ENCODE measurements at places on chromosomes 16 and 17. TPM values are rescaled to one million over a fixed set of nuclear protein-coding genes. Genes with fewer than 3 reads are reported as not detected.

DNA sequence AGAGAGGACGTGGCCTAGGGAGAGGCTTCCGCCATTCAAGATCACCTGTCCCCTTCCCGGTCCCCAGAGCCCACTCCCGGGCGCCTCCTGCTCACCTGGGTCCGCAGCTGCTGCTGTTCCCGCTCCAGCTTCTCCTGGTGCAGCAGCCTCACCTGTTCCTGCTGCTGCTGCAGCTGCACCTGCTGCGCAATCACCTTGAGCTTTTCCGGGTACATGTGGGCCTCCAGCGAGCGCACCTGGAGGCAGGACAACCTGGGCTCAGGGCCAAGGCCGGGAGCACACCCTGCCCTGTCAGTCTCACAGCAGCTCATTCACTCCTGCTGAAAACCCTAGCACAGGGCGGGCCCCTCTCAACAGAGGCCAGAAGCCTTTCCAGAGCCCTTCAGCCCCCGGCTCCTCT is 12.5 kb downstream of the TFAP4 start:
- no peak for DNase-seq

- DNase-seq = no peak
Measured at GRCh38 chr16:49274591-49274990, 7.0 kb downstream of the CBLN1 start.

GRCh38 chr16:19196871-19197270 is 28.8 kb downstream of the SYT17 start:
- DNase-seq = no peak

- DNase-seq = no peak
Measured at GRCh38 chr16:89297156-89297874, 79.8 kb downstream of the ZNF778 start.

DNA sequence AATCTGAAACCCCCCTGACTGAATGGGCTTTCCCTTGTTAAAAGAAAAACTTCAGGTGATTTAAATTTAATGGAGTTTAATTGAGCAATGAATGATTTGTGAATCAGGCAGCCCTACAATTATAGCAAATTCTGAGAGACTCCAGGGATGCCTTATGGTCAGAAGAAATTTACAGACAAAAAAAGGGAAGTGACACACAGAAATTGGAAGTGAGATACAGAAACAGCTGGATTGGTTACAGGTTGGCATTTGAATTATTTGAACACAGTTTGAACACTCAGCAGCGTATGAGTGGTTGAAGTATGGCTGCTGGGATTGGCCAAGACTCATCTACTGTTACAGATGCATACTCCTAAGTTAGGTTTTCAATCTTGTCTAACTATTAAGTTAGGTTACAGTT is 19.0 kb upstream of the CPHXL start:
- no peak for DNase-seq

DNA sequence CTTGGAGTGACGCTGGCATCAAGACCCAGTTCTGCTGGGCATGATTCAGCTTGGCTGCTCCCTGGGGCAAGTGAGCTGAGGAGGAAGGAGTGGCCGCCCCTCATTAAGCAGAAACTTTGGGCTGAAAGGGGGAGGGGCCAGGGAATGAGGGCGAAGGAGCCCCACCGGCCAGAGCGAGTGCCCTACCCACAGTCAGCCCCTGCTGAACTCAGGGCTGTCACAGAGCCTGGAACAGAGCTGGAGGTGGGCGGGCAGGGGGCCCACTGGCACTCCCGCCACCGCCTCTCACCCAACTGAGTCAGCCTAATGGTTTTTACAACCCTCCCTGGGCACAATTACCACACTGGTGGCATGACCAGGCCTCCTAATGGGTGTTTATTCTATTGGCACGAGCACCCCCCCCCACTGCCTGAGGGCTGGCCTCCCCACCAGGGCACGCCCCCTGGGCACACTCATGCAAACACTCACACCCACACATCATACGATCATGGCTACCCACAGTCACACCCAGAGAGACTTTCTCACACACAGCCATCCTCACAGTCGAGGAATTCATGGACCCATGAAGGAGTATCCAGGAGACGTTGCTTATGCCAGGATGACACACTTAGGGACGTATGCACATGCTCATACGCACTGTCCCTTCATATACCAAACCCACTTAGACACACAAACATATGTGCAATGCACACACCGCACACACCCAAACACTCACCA is 19.2 kb downstream of the UNC119 start:
- no peak for DNase-seq

- no peak for DNase-seq
Measured at GRCh38 chr16:722835-723633, 2.1 kb downstream of the ANTKMT start.

GRCh38 chr16:4692460-4693295 is 684 bp upstream of the NUDT16L1 start:
- DNase-seq = no peak

- DNase-seq = no peak
Measured at GRCh38 chr16:85027958-85028684, 526 bp downstream of the KIAA0513 start.

GRCh38 chr17:56292578-56292977 is 139.3 kb downstream of the ANKFN1 start:
- DNase-seq = no peak

DNA sequence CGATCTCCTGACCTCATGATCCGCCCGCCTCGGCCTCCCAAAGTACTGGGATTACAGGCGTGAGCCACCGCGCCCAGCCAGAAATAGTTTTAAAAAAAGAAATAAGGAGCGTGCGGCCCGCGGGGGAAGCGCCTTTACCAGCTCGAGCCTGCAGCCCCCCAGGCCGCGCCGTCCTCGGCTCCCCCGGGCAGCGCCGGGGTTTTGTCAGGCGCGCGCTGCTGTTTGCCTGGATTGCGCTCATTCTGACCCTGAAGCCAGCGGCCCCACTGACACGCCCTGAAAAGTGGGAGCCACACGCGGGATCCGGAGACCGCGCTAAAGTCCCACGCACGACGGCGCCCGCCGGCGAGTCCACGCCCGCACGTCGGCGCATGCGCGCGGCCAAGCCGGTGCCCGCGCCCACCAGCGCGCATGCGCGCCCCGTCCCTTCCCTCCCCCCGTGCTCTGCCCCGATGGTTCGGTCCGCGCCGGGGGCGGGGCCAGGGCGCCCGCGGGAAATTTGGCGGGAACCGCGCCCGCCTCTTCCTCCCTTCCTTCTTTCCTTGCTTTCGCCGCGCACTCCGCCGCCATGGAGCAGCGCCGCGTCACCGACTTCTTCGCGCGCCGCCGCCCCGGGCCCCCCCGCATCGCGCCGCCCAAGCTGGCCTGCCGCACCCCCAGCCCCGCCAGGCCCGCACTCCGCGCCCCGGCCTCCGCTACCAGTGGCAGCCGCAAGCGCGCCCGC is at the start of gene CDT1:
TSS of gene CDT1 (plus strand) at position 526 of the 724 bp plus-strand sequence. CDS start at position 569, 43 bp downstream.
- peak; percentile 74 for DNase-seq

DNA sequence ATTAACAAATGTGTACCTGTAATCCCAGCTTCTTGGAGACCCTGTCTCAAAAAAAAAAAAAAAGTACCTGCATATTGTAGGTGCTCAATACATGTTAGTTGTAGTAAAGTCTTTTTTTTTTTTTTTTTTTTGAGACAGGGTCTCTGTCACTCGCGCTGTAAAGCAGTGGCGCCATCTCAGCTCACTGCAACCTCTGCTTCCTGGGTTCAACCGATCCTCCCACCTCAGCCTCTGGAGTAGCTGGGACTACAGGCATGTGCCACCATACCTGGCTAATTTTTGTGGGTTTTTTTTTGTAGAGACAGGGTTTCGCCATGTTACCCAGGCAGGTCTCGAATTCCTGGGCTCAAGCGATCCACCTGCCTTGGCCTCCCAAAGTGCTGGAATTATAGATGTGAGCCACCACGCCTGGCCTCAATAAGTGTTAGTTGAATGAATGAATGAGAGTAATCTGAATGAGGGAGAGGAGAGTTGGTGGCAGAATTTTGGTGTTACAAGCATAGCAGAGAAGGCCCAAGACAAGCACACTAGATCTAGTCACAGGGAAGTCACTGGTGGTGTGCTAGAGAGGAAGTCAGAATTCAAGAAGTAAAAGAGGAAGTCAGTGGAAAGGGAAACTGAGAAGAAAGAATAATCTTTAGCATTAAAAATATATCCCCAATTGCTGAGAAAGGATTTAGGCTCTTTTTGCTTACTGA is 9.4 kb upstream of the MYL4 start:
- no peak for DNase-seq

GRCh38 chr16:20023190-20023589 is 50.5 kb downstream of the GPR139 start:
- peak; percentile 62 for DNase-seq

GRCh38 chr17:44004077-44004760 is at the start of gene NAGS:
Gene NAGS (plus strand): TSS chr17:44004622. CDS start chr17:44004664, 42 bp downstream.
- no peak for DNase-seq

GRCh38 chr16:35533683-35534082 is 2074.3 kb downstream of the TP53TG3F start:
- DNase-seq = no peak

DNA sequence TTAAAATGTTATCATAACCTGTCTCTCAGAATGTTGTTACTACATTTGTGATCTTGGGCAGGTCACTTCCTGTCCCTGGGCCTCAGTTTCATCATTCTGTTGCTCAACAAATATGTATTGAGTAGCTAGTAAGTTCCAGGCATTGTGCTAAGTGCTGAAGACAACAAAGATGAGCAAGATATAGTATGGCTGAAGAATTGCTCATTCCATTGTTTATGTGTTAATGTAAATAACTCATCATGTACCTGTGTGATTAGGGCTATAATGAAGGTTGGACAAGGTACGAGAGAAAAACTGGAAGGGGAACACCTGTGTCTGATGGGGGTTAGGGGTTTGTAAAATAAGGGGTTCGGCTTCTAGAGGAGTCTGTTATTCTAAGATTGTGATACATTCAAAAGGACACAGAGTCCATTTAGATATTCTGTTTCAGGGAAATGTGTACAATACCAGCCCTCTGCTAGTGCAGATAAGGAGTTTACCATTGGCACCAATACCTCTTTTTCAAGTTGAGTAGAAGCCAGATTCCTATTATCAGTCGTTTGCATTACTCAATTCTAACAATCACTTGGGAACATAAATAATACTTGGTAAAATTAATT is 20.0 kb downstream of the TUBG1 start:
- no peak for DNase-seq

- DNase-seq = no peak
Measured at GRCh38 chr16:724188-725040, 1.8 kb downstream of the CCDC78 start.

DNA sequence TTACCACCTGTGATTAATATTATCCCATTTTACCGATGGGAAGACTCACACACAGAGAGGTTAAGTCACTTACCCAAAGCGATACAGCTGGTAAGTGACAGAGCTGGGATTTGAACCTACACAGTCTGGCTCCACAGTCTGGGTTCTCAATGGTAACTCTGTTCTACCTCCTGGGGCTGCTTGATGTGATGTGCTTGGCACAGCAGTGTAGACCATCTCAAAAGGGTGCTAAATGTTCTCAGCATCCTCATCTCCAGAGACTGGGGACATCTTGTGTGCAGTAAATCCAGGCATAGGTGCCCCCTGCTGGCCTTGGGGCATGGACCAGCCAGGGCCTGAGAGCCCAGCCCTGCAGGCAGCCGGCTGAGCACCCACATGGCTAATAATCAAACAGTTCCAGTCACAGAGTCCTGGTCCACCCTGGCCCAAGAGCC is 15.4 kb upstream of the KATNB1 start:
- DNase-seq = no peak

RNPS1 gene
- polyA plus RNA-seq = 207 TPM

ARL5C gene
- polyA plus RNA-seq = 0.22 TPM

CLEC3A gene
- polyA plus RNA-seq = not detected

VTN gene
- 20.5 TPM for polyA plus RNA-seq

CCL7 gene
- polyA plus RNA-seq = not detected

MC1R gene
- polyA plus RNA-seq = 4.9 TPM

MTSS2 gene
- 41.6 TPM for polyA plus RNA-seq

MYLK3 gene
- 1.7 TPM for polyA plus RNA-seq

KRTAP4-9 gene
- not detected for polyA plus RNA-seq

DNAI2 gene
- polyA plus RNA-seq = 0.12 TPM

ST6GALNAC1 gene
- 0.28 TPM for polyA plus RNA-seq

ACE gene
- 15.5 TPM for polyA plus RNA-seq

TTYH2 gene
- polyA plus RNA-seq = 14.6 TPM
